Pancreas (tissue), 10 donors: ENCODE measurements at places on chromosomes 11 and 22. TPM values are rescaled to one million over a fixed set of nuclear protein-coding genes. Genes with fewer than 3 reads are reported as not detected.

The RAG2 gene
- total RNA-seq, result not detected

The LRRN4CL gene
- 0.69 TPM for total RNA-seq

The RASL10A gene
- total RNA-seq, result 0.24 TPM

The KLHL35 gene
- total RNA-seq, result 1.7 TPM

The VEGFB gene
- 65.1 TPM for total RNA-seq

The PCF11 gene
- total RNA-seq, result 30.9 TPM

The ARVCF gene
- 7.1 TPM for total RNA-seq

The OR52I1 gene
- total RNA-seq, result not detected

The RTN4RL2 gene
- 2.7 TPM for total RNA-seq

The LDHAL6A gene
- total RNA-seq, result not detected

The LMO1 gene
- 1.0 TPM for total RNA-seq

The SMC1B gene
- total RNA-seq, result not detected

The CCDC87 gene
- 0.22 TPM for total RNA-seq

The SEC14L2 gene
- 2.6 TPM for total RNA-seq

The NPAS4 gene
- total RNA-seq, result not detected

The BIK gene
- total RNA-seq, result 1.8 TPM
